ENCODE measurements at places on chromosomes 4 and X.
A peak's percentile ranks its signal among the peaks of the same experiment; 100 is the strongest.

GRCh38 chr4:5891563-5892322 lies 1.1 kb downstream of the CRMP1 start:
- no peak for DNase-seq

- DNase-seq = no peak
Measured at GRCh38 chr4:87844452-87844851, 11.7 kb downstream of the MEPE start.

DNA sequence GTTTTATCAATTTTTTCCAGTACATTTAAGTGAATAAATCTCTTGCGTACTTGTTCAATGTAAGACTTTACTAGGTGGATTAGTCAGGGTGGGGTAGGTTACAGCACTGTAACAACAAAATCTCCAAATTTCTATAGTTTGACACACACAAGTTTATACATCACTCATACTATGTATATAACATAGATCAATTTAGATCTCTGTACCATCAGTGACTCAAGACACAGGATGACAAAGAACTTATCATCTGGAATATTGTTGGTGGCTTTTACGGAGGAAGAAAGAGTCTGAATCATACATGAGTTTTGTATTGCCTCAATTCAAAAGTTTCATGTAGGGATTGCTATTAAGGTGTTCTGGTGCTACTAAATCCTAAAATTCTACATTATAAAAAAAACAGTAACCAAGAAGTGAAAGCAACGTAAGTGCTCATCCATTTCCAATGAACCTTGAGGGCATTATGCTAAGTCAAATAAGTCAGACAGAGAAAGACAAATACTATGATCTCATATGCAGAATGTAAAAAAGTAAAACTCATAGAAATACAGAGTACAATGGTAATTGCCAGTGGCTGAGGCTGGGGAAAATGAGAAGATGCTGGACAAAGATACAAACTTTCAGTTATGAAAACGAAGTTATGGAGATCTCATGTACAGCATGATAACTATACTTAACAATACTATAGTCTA lies 98.0 kb upstream of the DKK2 start:
- DNase-seq = no peak

GRCh38 chr4:188328966-188329365 lies 189.7 kb downstream of the TRIML1 start:
- DNase-seq = no peak

DNA sequence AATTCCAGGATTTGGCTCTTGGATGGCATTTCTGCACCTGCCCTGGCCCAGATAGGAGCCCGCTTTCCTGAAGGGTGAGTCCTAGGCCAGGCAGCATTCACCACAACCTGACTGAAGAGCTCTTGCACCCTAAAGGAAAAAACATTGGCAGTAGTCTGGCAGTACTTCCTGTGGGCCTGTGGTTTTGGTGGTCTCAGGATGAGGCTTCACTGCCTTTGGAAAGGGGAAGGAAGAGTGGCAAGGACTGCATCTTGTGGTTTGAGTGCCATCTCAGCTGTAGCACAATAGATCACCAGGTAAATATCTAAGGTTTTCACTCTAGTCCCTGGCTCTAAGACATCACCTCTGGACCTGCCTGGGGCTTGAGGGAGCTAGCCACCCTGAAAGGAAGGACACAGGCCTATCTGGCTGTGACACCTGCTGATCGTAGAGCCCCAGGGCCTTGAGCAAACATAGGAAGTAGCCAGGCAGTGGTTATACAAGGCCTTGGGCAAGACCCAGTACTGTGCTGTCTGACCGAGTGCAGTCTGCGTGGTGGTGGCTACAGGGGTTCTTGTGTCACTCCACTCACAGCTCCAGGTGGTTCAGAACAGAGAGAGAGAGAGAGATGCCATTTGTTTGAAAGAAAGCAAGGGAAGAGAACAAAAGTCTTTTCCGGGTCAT lies 28.5 kb upstream of the PRRG1 start:
- DNase-seq = no peak

- DNase-seq = peak; percentile 66
Measured at GRCh38 chr4:6942238-6942800, 32.7 kb downstream of the TBC1D14 start.

GRCh38 chrX:114332766-114333165 lies 251.1 kb upstream of the HTR2C start:
- DNase-seq = no peak

- DNase-seq = no peak
Measured at GRCh38 chr4:105352826-105353225, 121.0 kb downstream of the PPA2 start.

DNA sequence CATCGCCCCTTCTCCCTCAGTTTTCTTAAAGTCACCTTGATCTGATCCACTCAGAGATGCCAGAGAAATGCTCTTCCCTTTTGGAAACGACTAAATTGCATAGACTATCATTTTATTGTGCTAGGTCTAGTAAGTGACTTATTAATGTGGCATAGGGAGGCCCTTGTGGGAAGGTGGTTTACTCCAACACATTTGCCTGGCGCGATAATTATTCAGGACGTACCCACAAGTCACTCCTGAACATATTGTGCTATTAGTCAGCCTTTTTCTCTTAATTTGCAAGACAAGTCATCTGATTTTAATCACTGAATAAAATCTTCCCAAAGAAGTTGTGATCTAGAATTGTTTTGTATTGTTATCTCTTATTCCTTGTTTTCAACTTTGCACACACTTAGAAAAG lies 7.6 kb downstream of the ENPEP start:
- no peak for DNase-seq

- DNase-seq = peak; percentile 70
Measured at GRCh38 chrX:71103110-71103983, 3.2 kb downstream of the CXorf65 start.

All from activated naive CD4-positive, alpha-beta T cell treated with anti-CD3 and anti-CD28 coated beads, Interleukin-2, amount 10 ng/mL, durations not matched to agents 7 days and 5 days (primary cell).